ENCODE measurements at places on chromosomes 4 and X.

- peak; percentile 85 for DNase-seq
Measured at GRCh38 chrX:154695911-154696675, 42.7 kb upstream of the CTAG2 start.

GRCh38 chrX:152904151-152905080 lies 6.5 kb downstream of the ZNF185 start:
- peak; percentile 69 for DNase-seq

- DNase-seq = no peak
Measured at GRCh38 chr4:127006446-127006877, 626.3 kb upstream of the INTU start.

GRCh38 chr4:21366840-21367239 lies 581.7 kb downstream of the KCNIP4 start:
- no peak for DNase-seq

- no peak for DNase-seq
Measured at GRCh38 chr4:127103681-127104115, 529.1 kb upstream of the INTU start.

- no peak for DNase-seq
Measured at GRCh38 chrX:32084757-32085156, 1012.9 kb upstream of the FTHL17 start.

DNA sequence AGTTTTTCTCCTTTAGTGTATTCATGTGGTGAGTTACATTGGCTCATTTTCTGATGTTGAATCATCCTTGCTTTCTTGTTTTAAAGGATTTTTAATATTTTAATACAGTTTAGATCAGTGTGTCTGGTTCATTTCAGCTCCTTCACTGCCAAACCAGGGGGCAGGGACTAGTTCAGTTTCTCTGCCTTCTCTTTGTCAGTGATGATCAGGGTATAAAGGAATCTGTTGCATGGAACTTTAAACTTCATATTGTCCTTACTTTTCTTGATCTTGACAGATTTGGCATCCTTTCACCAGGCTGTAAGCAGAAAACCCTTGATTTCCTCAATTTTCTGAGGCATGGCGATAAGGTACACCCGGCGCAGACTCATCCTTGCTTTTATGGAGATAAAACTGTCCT lies 149.4 kb downstream of the KDR start:
- no peak for DNase-seq

DNA sequence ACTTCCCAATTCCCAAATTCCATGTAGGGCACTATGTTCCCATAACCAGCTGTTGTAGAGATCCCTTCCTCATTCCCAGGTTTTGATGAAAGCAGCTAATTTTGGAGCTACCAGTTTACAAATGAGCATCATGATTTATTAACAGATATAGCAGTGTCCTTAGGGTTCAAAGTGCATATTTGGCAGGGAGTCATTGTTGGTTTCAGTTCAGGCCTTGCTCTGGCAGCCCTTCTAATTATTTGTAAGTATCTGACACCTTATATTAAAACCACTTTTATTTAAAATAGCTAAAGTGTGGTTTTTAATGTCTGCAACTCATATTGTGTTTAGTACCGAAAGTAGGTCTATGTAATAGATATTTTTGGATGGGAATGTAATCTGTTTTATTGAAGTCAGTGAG lies 518.5 kb downstream of the TLL1 start:
- no peak for DNase-seq

- DNase-seq = peak; percentile 81
Measured at GRCh38 chr4:9762823-9763475, 18.5 kb upstream of the DRD5 start.

GRCh38 chr4:121277194-121278105 lies 103.4 kb downstream of the QRFPR start:
- DNase-seq = no peak

DNA sequence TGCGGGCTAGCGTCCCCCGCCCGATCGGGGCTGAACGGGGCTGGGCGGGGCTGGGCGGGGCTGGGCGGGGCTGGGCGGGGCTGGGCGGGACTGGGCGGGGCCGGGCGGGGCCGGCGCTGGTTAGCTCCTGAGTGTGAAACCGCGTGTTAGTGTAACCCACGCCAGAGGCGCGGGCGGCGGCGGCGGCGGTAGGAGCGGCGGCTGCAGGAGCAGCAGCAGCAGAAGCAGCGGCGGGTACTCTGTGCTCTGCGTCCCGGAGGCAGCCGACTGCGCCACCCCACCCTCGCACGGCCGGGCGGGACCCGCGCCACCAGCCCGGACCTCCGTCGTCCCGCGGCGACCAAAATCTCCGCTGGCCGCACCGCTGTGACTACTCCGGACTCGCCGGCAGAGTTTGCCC lies 128.1 kb downstream of the LAS1L start:
- DNase-seq = peak; percentile 32

DNA sequence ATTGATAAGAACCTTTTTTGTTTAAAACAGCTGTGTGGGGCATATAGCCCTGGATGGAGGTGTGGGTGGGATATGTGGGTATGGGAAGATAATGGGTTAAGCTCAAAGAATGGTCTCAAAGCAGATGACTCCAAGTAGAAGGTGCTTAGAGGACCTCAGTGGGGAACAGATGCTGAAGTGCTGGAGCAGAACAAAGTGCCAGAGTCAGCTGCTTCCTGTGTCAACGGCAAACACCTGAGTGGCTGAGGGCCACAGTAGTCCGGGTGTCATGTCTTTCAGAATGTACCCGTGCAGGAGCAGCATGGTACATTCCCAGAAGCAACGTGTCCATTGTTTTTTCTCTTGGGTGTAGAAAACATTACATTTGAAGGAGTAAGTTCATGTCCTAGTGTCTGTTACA lies 210.6 kb downstream of the CCNG2 start:
- DNase-seq = no peak

- no peak for DNase-seq
Measured at GRCh38 chrX:49101629-49101984, 21.9 kb upstream of the WDR45 start.

GRCh38 chr4:33650036-33650435 lies 2594.3 kb downstream of the ARAP2 start:
- DNase-seq = no peak

DNA sequence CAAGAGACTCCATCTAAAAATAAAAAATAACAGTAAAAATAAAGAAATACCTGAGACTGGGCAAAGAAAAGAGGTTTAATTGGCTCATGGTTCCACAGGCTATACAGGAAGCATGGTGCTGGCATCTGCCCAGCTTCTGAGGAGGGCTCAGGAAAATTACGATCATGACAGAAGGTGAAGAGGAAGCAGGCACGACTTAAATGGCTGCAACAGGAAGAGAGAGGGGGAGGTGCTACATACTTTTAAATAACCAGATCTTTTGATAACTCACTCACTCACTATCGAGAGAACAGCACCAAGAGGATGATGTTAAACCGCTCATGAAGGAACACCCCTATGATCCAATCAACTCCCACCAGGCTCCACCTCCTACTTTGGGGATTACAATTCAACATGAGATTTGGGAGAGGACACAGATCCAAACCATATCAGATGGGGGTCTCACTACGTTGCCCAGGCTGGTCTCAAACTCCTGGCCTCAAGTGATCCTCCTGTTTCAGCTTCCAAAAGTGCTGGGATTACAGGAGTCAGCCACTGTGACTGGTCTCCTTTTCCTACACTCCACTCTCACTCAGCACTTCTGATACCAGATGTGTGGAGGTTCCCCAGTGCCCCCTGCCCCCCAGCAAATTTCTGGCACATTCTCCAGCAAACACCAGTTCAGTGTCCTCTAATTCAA lies 11.9 kb upstream of the ZNF157 start:
- no peak for DNase-seq

DNA sequence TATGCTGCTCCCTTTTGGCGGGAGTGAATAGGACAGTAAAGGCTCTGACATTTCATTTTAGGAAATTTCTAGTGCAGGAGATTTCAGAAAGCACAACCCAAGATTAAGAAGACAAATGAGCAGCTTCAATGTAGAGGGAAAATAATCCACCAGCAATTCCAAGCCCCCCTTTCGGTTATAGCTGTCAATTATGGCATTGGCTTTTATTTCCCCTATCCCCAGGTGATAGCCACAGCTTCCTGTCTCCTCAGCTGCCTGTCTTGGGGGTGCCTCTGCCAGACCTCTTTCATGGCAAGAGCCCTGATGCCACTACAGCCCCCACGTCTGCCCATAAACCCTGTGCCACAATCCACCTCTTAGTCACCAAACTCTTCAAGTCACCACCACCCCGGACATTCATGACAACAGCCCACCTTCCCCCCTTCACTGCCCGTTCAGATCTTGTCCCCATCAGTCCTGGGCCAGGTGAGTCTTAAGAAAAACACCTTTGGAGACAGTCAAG lies 48.4 kb upstream of the CLNK start:
- no peak for DNase-seq

DNA sequence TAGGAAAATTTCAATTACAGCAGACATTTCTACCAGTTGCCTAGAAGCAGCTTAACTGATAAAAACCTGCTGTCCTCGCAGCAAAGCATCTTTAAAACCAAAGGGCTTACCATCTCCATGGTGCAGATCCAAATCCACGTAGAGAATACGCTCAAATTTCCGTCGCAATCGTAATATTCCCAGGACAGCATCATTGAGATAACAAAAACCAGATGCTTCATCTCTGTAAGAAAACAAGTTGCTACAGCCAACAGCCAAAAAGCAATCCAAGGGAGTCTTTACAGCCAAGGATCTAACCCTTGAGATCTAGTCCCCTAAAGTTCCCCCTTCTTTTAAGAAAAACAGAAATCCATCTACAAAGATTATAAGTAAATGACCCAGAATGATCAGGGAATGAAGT lies 77.6 kb downstream of the HDAC8 start:
- DNase-seq = no peak

DNA sequence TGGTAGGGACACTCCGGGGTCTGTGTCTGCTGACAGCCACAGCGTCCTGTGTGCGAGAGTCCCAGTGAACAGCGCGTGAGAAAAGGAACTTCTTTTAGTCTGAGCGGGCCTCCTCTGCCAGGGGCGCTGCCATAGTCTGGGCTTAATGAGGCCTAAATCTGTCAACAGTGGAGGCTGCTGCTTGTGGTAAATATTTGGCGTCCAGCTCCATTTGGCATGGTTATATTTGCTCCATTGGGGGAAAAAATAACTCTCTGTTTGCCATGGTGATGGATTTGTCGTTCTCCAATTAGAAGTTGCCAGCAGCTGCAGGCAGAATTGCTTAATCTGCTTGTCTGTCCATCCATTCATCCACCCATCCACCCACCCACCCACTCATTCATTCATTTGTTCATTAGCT lies 71.4 kb upstream of the PSAPL1 start:
- DNase-seq = no peak

- no peak for DNase-seq
Measured at GRCh38 chr4:3768842-3769641, 2.9 kb downstream of the ADRA2C start.

GRCh38 chr4:25925486-25926201 lies 11.6 kb downstream of the SMIM20 start:
- DNase-seq = peak; percentile 75

DNA sequence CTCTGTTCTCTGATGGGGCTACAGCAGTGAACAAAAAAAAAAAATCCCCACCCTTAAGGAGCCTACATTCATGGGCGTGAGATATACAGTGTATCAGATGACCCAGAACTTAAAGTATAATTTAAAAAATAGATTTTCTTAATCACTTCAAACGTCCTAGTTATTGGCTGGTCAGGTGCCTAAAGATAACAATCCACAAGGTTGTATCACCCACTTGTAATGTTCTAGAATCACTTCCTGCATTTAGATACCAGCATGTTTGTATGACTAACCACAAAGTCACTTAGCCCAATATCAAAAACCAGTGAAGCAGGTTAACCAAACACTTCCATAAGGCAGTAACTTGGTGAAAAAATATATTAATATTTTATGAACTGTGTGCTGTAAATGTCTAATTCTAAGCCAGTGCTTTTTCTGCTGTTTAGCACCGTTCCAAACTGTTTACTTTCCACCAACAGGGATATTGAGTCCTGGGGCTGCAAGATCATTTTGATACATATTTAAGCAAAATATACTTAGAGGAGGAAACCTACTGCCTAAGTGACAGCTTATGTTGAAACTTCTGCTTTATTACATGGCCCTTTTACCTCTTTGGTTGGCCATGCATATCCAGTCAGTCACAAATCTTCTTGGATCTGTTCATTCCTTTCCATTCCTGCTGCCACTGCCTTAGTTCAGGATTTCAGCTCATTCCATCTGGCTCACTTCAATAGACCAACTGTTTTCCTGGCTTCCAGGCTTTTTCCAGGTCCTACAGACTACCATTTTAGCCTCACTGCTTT lies 43.3 kb downstream of the CD40LG start:
- DNase-seq = no peak

GRCh38 chr4:26692014-26692726 lies 108.3 kb downstream of the TBC1D19 start:
- DNase-seq = no peak

- peak; percentile 51 for DNase-seq
Measured at GRCh38 chr4:64713256-64713840, 304.1 kb upstream of the TECRL start.

GRCh38 chr4:165288639-165289422 lies 38.6 kb upstream of the MSMO1 start:
- DNase-seq = peak; percentile 62

GRCh38 chr4:185600801-185601434 lies 65.6 kb upstream of the PDLIM3 start:
- DNase-seq = no peak

GRCh38 chrX:148552775-148553174 lies 52.4 kb downstream of the AFF2 start:
- no peak for DNase-seq

DNA sequence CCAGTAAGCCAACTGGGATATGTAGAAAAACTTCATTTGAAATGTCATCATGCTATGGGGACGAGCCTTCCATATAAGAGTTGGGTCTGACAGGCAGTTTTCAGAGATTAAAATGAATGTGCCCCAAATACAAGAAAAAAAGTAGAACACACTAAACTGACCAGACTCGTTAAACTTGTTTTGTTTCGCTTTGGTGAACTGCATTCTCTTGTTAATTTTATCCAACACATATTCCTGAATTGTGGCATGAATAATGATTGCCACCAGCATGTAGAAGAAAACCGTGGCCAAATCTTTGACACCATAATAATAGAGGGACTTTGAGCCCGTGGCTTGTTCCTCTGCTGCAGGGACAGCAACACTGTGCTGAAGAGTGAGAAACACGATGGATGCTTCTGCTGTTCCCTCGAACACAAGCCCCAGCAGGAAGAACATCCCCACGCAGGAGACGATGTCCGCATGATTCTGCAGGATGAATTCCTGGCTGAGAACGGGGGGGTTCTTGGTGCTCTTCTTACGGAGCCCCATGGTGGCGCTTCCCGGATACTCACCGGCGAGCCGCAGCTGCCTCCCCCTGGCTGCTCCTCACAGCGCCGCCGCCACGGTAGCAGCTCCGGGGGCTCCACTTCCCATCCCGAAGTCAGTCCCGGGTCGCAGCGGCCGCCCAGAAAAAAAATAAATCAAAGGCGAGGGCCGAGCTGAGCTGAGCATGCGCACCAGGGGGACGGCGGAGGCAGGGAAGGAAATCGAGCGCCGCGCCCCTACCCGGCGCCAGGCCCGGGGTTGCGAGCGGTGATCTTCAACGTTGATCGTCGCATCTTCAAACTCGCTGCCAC lies at the start of gene TRAM1L1:
Gene TRAM1L1, minus strand, starts transcription at position 711 of the 836 bp plus-strand sequence. Its CDS starts 183 bp downstream, at position 528.
- DNase-seq = no peak

GRCh38 chr4:101067383-101067782 lies 279.9 kb downstream of the PPP3CA start:
- DNase-seq = no peak

- DNase-seq = no peak
Measured at GRCh38 chr4:110905367-110905766, 282.5 kb upstream of the PITX2 start.
